Stimulated activated CD4-positive, alpha-beta T cell treated with anti-CD3 and anti-CD28 coated beads, Interleukin-4, amount 100 ng/mL, for 48 hours (primary cell): ENCODE measurements at places on chromosomes 6 and 20.

DNA sequence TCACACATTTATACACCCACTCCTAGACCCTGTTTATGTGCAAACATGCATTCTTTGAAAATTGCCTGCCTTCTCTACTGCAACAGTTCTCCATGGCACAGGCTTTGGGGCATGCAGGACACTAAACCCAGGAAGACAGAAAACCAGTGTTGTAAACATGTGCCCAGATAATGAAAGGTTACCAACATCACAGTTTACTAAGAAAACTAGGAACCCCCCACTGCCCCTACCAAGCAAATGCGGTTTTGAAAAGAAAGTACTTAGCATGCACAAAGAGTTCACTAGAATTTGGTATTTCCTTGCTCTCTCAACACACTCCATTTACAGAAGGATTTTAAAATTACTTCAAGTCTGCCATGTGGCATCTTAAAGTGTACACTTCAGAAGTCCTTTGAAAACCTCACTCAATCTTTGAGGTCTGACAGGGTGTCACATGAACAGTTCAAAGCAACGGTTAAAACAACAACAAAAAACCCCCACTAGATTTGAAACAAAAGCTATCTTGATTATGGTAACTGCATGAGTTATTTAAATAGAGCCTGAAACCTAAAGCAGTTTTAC is 245.0 kb downstream of the GMPR start:
- no peak for DNase-seq

- DNase-seq = no peak
Observed at GRCh38 chr20:58747211-58747610, 54.6 kb downstream of the NPEPL1 start.

DNA sequence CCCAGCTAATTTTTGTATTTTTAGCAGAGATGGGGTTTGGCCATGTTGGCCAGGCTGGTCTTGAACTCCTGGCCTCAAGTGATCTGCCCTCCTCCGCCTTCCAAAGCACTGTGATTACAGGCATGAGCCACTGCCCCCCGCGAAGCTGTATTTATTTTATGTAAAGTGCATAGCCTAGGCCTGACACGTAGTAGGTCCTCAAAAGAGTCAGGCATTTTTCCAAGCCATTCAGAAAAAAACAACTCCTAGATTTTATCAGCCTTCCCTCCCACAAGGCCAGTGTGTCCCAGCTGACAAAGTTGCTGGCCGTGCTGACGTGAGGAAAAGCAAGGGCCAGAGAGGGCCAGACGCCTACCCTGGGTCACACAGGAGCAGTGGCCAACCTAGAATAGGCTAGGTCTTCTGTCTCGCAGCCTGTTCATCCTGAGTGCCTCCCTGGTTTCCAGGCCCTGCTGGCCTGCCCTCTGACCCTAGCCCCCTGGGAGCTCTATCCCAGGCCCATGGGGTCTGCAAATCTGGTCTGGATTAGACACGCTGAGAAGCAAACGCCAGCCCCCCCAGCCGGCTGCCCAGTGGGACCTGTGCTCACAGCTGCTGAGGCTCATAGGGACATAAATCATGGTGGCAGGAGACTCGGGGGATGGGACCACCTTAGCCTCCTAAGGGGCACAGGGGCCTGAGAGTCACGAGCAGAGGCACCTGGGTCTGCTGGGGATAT is 11.8 kb downstream of the TCF15 start:
- no peak for DNase-seq

DNA sequence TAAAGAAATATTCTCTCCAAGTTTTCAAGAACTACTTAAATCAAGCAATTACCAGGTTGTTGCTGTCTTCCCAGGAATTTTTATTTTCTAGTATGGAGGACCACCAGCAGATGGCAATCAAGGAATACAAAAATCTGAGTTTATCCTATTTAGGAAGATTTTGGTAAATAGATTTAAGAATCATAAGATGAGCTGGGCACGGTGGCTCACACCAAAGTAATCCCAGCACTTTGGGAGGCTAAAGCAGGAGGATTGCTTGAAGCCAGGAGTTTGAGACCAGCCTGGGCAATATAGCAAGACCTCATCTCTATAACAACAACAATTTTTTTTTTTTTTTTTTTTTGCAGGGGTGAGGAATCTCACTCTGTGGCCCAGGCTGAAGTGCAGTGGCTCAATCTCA is 19.3 kb upstream of the SEC63 start:
- DNase-seq = no peak

- DNase-seq = peak; percentile 67
Observed at GRCh38 chr6:32153564-32154513, at the start of gene PPT2. Gene PPT2, plus strand, starts transcription at chr6:32154141. Its CDS starts 454 bp downstream, at chr6:32154595.

GRCh38 chr6:12051861-12052368 is 39.8 kb downstream of the HIVEP1 start:
- DNase-seq = peak; percentile 30

DNA sequence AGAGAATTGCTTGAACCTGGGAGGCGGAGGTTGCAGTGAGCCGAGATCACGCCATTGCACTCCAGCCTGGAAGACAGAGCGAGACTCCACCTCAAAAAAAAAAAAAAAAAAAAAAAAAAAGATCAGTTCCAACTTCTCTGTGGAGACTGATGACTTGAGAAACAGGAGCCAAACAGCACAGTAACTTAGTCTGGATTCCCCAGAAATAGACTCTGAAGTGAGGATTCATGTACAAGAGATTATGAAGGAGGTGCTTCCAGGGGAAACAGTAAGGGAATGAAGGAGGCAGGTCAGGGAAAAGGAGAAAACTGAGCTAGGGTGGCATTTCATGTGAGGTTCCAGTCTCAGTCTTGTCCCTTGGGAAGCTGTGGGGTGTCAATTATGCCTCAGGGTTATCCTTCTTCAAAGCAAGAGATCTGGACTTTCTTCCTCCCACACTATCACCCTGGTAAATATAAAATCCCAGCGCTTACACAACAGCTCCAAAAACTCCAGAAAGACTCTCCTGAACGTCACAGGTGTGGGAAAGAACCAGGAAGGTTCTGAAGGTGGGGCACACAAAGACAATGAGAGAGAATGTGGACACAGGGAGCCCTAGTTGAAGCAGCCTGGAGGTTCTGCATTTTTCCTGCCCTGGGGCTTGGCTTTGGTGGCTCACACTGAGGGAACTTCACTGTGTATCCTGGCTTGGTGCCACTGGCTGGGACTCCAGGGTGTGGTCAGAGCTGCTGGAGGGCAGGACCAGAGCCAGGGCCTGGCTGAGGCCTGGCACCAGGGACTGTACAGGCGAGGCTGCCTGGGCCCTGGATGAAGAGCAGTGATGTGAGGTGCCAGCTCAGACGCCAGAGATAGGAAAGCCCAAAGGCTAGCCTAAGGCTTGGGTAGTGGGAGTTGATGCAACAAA is 46.8 kb downstream of the PCNA start:
- no peak for DNase-seq

- DNase-seq = no peak
Observed at GRCh38 chr20:32064667-32065066, 12.6 kb downstream of the HCK start.

DNA sequence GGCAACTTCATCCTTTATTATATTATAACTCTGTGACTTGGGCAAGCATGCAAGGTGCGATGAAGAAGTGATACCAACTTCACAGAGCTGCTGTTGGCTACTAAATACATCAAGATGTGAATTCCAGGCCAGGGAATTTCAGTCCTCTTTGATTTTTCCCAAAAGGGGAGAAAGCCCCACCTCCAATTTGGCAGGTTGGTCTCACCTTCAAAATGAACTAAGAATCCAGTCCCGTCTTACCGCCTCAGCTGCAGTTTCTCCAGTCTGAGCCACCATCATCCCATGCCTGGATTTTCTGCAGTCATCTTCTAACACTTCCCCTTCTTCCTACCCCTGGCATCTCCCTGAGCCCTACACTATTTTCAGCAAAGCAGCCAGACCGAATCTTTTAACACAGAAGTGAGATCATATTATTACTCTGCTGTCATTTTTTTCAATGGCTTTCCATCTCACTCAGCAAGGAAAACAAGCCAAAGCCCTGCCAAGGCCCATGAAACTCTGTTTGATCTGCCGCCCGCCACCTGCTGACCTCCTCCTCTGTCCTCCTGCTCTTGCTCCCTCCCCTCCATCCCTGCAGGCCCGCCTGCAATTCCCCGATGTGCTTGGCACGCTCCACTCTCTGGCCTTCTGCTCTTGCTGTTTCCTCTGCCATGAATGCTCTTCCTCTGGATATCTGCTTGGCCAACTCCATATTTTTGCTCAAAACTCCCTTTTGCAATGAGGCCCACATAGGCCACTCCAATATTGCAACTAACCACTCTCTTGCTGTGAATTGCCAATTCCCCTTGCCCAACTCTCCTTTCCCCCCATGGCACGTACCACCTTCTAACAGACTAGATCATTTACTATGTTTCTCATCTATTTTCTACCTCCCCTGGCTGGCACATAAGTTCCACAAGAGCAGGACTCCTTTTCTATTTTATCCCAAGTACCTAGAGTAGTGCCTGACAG is 46.0 kb upstream of the TAGAP start:
- no peak for DNase-seq

- DNase-seq = no peak
Observed at GRCh38 chr6:108423982-108424705, 129.3 kb downstream of the AFG1L start.

DNA sequence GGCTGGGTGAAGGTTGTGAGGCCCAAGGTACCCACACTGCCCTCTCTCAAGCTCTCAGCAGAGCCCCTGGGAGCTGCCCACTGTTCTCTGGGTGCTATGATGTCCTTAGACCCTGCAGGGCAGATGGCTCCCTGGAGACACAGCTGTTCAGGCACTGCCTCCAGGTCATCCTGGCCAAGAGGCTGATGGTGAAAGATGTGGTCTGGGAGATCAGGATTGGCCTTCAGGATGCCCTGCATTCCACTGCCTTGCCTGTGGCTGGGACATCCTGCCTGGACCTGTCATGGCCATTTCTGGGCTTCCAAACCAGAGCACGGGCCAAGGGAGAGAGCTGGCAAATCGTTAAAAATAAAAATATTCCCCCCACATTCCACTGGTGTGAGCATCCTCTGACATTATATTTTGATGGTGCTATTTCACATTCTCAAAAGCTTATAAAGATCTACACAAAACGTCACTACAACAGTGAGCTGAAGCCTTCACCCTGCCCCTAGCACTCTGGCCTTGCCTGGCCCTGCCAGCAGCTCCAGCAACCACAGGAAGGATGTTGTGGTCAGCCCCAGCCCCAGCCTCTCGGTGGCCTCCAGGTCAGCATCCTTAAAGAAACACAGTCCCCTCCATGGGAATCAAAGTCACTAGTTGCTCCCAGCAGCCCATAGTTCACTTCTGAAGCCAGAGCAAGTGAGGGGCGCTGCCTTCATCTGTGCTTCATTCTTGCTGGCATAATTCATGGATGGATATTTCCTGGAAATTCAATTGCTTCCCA is 13.5 kb upstream of the KCNK16 start:
- no peak for DNase-seq

DNA sequence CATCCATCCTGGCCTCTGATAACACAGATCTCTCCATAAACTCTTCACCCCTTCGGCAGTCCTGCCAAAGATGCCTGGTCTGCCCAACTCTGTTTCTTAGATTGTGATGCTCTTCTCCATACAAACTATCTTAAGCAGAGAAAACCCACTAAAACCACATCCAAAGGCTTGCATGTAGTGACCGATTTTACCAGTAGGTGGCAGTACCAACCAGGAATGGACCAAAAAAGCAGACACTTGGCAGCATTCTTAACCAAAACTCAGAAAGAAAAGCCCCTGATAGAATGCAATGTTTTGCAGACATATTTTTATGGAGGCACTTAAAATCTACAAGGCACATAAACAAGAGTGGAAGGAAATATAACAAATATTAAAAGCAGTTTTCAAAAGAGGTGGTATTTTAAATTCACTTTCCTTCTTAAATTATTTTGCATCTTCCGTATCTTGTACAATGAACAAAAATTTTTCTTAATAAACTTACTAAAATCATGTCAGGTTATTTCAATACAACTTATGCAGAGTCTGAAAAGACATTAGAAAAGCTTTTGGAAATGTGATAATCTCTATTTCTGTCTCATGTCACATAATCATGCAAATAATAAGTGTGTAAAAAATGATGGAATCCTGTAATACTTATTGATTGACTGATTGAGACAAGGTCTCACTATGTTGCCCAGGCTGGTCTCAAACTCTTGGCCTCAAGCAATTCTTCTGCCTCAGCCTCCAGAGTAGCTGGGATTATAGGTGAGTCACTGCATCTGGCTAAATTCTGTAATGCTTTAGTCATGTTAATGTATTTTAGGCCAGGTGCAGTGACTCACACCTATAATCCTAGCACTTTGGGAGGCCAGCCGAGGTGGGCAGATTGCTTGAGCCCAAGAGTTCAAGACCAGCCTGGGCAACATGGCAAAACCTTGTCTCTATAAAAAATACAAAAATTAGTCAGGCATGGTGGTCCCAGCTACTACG is 29.4 kb downstream of the LRP11 start:
- DNase-seq = peak; percentile 58

- DNase-seq = peak; percentile 53
Observed at GRCh38 chr6:129671442-129672340, 38.3 kb downstream of the ARHGAP18 start.

DNA sequence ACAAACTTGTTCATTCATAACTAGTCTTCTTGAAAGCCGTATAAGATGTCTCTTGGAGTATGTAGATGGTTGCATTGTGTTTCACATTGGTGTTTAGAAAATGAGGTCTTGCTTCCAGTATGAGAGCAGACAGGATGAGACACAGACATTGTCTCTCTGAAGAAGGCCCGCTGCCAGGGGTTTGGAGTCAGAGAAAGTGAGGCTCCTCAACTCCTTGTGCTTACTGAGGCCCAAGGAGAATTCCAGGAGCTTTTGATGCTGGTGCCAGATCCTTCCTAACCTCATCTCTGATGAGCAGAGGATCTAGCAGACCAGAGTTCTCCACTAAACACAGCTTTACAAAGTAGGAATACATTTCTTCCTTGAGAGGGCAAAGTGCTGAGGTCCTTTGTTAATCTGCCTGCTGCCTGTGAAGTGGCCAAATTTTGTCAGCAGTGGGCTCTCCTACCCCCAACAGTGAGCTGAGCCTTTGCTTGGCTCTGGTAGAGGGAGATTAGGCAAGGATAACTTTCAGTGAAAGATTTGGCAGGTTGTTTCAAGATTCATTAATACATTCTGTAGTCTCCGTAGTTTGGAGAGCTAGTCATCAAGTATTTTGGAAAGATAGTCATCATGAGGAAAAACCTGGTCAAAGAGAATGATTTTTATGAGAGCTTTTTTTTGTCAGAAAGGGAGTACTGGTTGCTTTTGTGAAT is 9.7 kb downstream of the MAPRE1 start:
- no peak for DNase-seq

GRCh38 chr20:34512266-34512954 is 3.8 kb upstream of the DYNLRB1 start:
- DNase-seq = no peak

GRCh38 chr6:148307405-148307804 is 35.2 kb upstream of the SASH1 start:
- DNase-seq = no peak

- no peak for DNase-seq
Observed at GRCh38 chr6:156852147-156852857, 75.1 kb downstream of the ARID1B start.

GRCh38 chr20:32522776-32523612 is 62.1 kb downstream of the NOL4L start:
- DNase-seq = no peak

GRCh38 chr20:11686820-11687543 is 230.7 kb upstream of the BTBD3 start:
- DNase-seq = no peak
